Stimulated activated memory B cell treated with anti-CD40 and anti-IgM and Interleukin-4, amounts not matched to agents 10 μg/mL and 1 μg/mL and 100 μg/mL, for 72 hours (primary cell): ENCODE measurements at places on chromosomes 6 and 20.
A peak's percentile ranks its signal among the peaks of the same experiment; 100 is the strongest.

DNA sequence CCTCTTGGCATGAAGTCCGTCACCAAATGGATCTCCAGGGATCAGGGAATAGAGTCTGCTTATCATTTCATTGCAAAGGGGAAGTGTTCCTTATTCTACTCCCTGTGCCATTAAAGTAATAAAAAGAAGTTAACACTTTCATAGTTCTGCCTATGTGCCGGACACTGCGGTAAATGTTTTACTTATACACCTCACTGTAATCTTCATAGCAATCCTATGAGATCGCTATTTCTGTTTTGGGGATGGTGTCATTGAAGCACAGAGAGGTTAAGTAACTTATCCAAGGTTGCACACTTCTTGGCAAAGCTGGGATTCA, 177.7 kb downstream of the TSHZ2 start:
- ATAC-seq: no peak

GRCh38 chr6:14921878-14922671, 323.8 kb upstream of the JARID2 start:
- ATAC-seq: peak; percentile 47

DNA sequence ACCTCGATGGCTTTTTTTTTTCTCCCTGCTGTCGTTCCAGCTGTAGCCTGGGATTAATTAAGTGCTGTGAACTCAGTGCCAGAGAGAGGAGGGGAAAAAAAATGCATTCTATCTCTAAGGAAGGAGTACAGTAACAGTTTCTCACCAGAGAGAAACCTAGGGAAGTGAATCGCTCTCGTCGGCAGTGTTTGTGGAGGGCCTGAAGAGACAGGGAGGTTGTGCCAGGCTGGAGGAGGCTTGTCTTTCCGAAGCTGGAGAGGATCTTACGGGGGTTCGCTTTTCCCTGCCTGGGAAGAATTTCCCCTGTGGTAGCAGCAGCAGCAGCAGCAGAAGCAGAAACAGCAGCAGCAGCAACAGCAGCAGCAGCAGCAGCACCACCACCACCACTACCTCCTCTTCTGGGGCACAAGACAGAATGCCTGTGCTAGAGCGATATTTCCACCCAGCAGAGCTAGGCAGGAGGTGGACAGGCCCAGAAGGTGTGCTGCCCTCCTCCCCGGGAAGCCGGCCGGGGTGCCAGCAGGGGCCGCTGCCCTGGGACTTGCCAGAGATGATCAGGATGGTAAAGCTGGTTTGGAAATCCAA, 186.5 kb downstream of the PDE7B start:
- no peak for ATAC-seq

- no peak for ATAC-seq
Measured at GRCh38 chr20:17317341-17317740, 90.5 kb downstream of the PCSK2 start.

DNA sequence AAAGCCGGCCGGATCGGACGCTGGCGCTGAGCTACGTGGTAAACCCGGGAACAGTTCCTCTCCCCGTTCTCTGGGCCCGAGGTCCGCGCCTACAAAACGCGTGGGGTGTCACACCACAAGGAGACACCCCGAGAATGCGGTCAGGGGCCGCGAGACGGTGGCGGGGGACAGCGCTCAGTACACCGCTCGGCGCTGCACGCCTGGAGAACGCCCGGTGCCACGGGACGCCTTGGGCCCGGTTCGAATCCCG, 670 bp downstream of the NCOA5 start:
- peak; percentile 68 for ATAC-seq

DNA sequence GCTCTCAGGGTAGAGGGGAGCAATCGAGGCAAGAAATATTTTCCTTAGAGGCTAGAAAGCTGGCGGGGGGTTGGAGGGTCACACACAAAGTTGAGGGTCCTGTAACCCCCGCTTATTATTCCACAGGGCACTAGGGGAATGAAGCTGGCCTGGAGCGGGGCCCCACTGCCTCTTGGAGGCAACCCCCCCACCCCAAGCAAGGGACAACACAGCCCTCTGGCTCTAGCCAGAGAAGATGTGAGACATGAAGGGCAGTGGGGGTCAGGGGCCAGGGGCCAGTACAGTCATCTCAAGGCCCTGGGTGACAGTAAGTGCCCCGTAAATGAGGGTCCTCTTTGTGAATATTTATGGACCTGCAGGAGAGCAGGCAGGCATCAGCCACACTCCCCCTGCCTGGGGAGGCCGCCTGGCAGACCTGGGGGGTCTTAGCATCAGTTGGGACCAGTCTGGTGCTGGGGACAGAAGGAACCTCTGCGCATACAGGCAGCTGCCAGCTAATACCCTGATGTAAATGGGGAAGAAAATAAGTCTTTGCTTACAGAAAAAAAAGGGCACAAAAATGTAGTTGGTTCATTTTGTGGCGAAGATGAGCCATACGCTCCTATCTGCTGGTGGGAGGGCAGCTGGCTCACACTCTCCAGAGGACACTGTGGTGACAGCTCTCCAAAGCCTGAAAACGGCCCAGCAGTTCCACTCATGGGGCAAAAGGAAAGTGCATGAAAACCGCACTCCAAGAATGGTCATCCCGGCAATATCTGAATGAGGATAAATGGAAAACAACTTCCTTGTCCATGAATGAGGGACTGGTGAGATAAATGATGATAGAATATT, 21.9 kb downstream of the SPATA2 start:
- peak; percentile 65 for ATAC-seq

- peak; percentile 59 for ATAC-seq
Measured at GRCh38 chr6:35048631-35049083, 92.5 kb downstream of the TCP11 start.

GRCh38 chr6:38554700-38555413, 84.9 kb downstream of the BTBD9 start:
- no peak for ATAC-seq

DNA sequence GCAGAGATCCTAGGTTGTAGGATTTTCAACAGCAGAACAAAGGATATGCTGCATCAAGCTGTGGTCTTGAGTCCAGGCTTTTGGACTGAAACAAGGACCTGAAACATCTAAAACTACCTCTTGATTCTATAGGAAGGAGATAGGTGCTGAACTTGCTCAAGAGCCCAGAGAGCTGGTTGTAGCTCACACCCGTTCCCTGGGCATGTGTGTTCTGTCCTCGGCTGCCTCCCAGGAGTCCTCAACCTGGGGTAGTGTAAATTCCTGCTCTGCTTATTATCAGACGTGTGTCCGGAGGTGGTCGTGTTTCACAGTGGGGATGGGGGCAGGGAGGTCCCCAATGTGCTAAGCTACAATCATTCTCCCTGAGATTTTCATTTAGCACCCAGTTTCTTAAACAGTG, 4.8 kb downstream of the NOP56 start:
- ATAC-seq: no peak

DNA sequence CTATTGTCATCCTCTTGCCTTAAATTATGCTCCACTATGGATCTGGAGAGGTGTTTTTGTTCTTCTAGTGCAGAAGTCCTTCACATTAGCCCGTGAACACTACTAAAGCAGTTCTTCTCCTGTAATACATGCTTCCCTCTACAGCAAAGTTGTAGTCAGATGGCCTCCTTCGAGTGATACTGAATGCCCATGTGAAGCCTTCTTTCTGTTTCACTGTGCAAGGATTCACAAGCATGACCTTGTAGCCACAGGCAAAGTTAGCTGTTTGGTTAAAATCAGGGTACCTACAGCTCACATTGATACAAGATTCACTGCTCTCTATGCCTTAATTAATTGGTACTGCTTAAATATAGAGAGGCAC, 47.6 kb downstream of the ARHGAP18 start:
- no peak for ATAC-seq

DNA sequence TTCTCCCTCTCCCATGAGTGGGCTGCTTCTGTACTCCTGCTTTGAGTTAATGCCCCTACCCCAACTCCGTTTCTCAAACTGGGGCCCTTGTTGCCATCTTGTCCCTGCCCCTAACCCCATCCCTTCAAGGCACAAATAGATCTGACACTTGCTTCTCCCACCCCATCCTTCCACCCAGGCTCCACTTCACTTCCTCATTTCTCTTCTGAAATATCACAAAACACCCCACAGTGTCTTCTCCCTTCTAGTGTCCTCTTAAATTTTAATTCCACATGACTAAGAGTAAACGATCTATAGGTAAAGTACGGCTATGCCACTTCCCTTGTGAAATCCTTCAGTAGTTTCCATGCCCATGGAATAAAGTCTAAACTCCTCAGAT, 571.6 kb upstream of the NOX3 start:
- no peak for ATAC-seq

DNA sequence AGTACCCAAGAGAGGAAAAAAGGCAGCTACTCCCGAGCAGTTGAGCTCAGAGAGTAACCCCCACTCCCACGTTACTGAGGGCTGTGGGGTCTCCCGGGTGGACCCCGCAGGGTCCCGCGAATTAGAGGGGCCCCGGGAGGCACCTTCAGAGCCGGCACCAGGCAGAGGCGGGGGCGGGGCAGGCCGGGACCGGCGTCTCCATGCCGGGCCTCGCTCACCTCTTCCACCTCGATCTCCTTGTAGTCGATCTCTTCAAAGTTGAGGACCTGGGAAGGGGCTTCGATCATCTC, 381 bp downstream of the MAP3K7 start:
- ATAC-seq: peak; percentile 73

- ATAC-seq: peak; percentile 88
Measured at GRCh38 chr20:36098364-36098763, 56.2 kb upstream of the EPB41L1 start.

GRCh38 chr20:9508696-9509178, 5.7 kb upstream of the LAMP5 start:
- no peak for ATAC-seq

DNA sequence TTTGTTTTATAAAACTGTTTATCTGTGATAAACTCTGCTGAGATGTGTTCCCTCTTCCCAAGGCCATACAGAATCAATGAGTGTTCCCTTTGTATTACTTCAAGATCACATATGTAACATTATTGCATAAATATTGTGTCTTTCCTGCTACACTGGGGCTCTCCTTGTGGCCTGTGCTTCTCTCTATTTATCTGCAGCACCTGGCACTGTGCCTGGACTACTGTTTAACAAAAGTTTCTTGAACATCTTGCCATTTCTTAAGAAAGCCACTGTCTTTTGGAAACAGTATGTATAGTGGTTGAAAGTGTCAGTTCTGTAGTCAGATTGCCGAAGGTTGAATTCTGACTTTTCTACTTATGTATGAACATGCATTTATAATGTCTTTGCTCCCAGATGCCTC, 169.0 kb upstream of the SCGN start:
- ATAC-seq: no peak

- peak; percentile 75 for ATAC-seq
Measured at GRCh38 chr6:33720998-33721397, 9.5 kb upstream of the UQCC2 start.

GRCh38 chr6:14863902-14864850, 381.7 kb upstream of the JARID2 start:
- no peak for ATAC-seq

DNA sequence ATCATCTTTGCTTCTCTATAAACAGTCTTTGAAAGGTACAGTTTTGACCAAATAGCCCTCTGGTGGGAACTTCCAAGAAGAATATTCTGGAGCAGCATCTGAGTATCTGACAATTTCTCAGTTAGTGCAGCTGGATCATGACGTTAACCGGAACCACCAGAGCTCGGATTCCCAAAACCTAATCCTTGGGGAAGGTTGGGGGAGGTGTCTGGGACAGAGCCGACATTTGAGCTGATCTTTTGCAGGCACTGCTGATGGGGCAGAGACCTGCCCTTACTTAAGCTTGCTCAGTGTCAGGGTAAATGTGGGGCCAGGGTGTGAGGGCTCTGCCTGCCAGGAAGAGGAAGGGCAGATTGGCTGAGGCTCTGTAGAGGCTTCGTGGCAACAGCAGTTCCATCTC, 416.6 kb downstream of the DHX35 start:
- peak; percentile 24 for ATAC-seq

DNA sequence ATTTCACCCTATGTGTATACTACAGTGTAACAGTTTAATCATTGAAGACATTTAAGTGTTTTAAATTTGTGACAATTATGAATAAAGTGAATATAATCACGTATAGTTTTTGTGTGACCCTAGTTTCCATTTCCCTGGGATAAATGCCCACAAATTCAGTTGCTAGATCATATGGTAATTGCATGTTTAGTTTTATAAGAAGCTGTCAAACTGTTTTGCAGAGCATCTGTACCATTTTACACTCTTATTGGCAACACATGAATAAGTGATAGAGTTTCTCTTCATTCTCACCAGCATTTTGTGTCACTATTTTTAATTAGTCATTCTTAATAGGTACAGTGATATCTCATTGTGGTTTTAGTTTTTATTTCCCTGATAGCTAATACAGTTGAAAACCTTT, 7.3 kb downstream of the VTA1 start:
- no peak for ATAC-seq

- ATAC-seq: peak; percentile 76
Measured at GRCh38 chr20:32522776-32523612, 62.1 kb downstream of the NOL4L start.

- ATAC-seq: no peak
Measured at GRCh38 chr20:23546435-23547144, 21.7 kb downstream of the CST9L start.

GRCh38 chr6:15615802-15616201, 47.0 kb downstream of the DTNBP1 start:
- ATAC-seq: peak; percentile 82

DNA sequence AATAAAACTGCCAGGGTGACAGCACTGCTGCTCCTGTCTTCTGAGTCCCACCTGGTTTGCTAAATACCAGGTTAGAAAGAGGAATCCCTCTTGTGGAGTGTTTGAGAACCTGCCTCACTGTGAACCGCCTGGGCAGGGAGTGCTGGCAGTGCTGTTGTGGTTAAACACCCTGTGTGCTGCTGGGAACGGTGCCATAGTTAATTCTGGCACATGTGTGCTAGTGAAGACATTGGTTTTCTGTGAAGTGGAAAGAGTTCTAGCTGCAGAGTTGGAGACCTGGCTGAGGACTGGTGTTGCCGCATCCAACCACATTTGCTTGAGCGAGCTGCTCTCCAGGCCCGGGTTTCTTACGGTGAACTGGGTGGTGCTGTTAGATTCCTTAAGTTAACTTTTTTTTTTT, 72.7 kb downstream of the IGF2R start:
- ATAC-seq: no peak

DNA sequence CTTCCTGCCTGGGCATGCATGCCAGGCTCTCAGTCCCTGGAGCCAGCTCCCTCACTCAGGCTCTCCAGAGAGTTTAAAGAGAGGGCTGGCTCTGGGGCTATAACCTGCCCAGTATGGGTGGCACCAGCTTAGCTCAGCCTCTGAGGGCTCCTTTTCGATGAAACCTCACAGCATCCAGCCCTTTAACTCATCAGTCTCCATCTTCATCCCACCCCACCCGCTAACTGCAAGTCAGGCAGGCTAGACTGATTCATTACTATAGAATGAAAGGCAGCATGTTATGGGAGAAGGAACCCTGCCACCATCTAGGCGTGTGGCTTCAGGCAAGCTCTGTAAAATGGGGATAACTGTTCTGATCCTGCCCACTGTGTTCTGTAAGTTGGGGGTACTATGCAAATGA, 53.5 kb downstream of the RAB44 start:
- no peak for ATAC-seq
